Activated naive CD4-positive, alpha-beta T cell treated with anti-CD3 and anti-CD28 coated beads, Interleukin-2, amount 50 U/mL, for 72 hours (primary cell): ENCODE measurements at places on chromosomes 7 and 10.

GRCh38 chr10:2121929-2122328, 384.6 kb upstream of the ADARB2 start:
- DNase-seq: no peak

DNA sequence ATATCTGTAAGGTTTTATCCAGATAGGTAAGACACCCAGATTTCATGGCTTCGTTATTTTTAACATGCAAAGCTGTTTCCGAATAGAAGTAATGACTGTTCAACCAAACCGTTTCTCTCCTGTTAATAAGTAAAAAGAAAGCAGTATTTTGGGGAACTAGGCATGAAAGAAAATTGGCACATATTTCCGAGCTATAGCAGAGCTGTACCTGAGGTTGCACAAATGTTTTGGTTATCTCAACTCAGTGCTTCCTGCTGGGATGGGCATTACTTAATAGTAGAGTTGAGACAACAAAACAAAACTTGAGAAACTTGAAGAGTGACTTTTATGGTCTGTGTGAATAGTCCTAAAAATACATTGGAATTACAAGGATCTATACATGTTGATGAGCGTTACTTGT, 564.3 kb upstream of the SORCS1 start:
- no peak for DNase-seq

GRCh38 chr10:88901206-88901983, 21.4 kb downstream of the STAMBPL1 start:
- no peak for DNase-seq

GRCh38 chr7:73530800-73531199, 8.7 kb upstream of the BAZ1B start:
- no peak for DNase-seq

- no peak for DNase-seq
These were observed 569.9 kb upstream of the C7orf33 start for GRCh38 chr7:148020679-148021078.

DNA sequence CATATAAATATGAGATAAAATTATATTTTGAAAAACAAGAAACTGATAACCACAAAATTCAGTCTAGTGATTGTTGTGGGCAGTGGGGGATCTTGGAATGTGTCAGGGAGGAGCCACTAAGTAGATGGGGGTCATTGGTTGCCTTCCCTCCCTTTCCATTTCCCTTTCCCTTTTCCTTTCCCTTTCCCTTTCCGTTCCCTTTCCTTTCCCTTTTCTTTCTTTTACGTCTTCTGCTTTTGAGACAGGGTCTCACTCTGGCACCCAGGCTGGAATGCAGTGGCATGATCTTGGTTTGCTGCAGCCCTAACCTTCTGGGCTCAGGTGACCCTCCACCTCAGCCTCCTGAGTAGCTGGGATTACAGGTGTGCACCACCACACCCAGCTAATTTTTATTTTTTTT, 51.0 kb downstream of the DYNC2I1 start:
- no peak for DNase-seq

- DNase-seq: no peak
These were observed 36.0 kb downstream of the MAT1A start for GRCh38 chr10:80253266-80253962.

DNA sequence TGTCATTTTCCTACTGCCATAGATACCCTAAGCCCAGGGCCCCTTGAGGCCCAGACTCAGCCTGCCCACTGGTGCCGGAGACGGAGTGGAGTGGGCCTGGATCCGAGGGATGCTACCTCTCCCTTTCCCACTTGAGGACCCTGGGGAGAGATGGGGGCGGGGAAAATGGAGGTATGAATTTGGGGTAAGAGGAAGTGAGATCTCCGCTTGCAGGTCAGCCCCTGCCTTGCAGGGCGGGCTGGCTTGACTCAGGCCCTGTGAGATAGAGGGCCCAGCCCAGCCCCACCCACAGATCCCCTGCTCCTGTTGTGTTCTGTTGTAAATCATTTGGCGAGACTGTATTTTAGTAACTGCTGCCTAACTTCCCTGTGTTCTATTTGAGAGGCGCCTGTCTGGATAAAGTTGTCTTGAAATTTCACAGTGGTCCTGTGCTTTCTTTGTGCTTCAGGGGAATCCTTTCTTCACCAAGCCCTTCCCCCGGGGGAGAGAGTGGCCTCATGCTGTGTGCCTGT, 13.2 kb downstream of the YKT6 start:
- no peak for DNase-seq

DNA sequence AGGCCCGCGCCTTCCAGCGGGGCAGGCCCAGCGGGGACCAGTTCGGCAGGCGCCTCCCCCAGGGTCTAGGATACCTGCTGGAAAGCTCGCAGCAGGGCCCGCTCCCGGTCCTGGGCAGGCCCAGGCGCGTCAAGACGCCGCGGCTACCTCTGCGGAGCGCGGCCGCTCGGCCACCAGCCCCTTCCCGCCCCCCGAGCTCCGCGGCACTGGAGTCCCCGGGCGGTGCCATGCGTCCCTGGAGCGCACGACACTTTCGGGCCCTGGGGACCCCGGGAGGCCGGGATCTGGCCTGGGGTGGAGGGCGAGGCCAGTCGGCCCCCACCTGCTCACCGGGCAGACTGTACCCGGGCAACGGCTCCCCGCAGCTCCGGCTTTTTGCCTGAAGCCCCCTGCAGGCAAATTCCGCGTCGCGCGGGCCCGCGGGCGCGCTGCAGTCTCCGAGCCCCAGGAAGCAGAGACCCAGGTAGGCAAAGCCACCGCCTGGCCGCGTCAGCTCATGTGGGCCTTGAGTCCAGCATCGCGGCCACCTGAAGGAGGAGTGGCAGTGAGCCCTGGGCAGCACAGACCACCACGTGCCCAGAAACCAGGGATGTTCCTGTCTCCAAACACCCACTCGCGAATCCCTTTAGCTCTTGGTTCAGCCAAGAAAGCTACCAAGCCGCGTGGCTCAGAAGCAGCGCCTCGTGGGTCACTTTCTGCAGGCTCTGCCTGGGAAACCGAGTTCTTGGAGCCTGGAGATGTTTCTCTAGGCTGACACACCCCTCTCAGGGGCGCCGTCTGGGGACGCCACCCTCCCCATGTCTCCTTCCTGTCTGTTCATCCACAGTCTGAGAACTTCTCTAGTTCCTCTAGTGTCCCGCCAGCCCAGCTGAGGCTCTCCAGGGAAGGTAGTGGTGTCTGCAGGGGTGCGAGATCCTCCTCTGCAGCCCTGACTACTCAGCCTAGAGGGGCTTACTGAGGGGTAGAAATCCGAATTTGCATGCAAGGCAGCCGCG, 46.1 kb upstream of the APBB1IP start:
- DNase-seq: no peak

DNA sequence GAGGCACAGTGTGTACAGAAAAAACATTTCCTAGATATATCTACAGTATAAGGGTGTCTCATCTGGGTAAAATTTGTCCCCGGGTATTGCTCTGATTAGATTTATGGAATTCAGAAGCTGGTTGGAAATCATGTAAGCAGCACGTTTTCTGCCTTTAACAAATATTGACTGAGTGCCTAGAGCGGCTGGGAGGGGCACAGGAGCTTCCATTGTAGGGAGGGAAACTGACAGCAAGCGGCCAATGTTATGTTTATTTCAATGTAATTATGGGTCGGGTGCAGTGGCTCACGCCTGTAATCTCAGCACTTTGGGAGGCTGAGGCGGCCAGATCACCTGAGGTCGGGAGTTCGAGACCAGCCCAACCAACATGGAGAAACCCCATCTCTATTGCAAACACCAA, 4.4 kb upstream of the RFC2 start:
- no peak for DNase-seq

DNA sequence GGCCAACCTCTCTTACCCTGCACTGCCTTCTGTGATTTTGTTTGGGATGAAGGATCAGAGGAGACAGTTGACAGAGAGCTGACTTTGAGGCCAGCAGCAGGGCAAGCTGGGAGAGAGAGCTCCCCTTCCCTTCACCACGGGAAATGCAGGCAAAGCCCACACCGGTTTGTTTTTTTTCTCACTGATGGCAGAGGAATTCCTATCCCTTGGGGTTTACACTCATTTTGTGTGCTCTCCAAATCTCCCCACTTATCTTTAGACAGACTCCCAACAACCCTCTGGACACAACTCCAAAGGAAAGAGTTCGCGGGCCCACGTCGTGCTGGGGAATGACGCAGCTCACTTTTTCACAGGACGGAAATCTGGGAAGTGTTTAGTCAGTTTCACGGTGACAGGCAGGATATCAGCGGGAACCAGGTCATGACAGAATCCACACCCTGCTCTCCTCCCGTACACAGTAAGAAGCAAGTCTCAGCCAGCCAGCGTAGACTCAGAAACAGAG, 68.3 kb upstream of the FAM171A1 start:
- DNase-seq: no peak

- DNase-seq: no peak
These were observed 24.7 kb upstream of the MET start for GRCh38 chr7:116647290-116647689.

DNA sequence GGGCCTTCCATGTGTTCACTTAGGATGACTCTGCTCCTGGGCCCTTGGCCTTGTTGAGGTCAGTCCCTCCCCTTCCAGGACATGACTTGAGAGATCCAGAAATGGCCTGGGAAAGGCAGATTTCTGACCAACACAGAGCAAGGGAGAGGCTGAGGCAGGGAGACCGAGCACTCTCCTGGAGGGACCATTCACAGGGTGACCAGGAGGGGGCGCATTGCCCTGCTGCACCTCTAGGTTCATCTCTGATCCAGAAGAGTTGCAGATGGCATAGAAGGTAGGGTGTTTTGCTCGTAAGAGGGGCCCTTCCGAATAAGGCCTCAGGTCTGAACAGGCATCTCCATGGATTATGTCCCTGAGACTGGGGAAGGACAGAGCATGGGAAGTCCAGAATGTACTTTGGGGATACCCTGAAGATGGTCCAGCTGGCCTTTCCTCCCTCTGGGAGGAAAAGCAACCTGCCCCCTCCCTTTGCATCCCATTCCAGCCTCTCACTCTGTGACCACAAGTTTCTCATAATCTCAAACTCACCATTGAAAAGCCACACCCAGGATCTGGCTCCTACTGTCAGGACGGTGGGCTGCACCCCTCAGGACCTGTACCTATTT, 6.6 kb downstream of the DMBT1 start:
- peak; percentile 56 for DNase-seq

DNA sequence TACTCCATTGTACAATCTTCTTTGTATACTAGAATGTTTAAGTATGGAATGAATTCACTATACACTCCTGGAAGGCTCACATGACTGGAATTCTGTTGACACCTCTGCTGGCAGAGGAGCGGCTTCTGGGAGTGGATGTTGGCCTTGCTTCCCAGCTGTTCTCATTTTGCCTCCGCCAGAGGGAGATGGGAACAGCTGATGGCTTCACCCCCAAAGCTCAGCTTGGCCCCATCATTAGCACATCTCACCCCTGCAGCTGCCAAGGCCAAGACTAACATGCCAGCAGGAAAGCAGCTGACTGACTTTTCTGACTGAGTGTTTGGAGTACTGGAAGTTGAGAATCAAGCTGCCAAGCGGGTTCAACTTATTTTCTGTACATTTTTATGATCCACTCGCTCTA, 15.1 kb downstream of the ADAM12 start:
- DNase-seq: no peak

DNA sequence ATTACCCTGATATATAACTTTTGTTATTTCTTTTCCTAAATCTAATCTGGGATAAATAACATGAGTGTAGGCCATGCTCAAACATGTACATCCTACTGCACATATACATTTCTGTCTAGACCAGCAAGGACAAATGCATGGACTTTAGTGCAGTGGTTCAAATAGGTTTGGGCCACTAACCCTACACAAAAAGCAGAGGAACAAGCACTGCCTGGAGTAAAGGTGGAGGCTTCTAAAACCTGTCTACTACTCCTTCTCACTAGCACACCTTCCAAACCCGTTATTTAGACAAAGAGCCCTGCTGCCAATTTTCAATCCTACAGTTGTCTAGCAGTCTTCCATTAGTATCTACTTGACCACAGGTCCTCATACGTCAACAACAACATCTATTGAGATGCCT, 34.8 kb downstream of the SGCE start:
- no peak for DNase-seq

DNA sequence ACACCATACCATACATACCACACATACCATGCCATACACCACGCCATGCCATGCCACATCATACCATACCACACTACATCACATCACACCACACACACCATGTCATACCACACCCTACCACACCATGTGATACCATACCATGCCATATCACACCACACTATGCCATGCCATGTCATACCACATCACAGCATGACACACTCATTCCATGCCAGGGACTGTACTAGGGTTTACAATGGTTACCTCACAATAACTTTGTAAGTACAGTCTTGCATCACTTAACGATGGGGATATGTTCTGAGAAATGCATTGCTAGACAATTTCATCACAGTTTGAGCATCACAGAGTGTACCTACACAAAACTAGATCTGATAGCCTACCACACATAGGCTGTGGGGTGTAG, 14.5 kb downstream of the PYROXD2 start:
- DNase-seq: no peak

- no peak for DNase-seq
These were observed 217.1 kb downstream of the FAM107B start for GRCh38 chr10:14557567-14557966.

GRCh38 chr7:12222889-12223579, 11.9 kb downstream of the TMEM106B start:
- no peak for DNase-seq

- no peak for DNase-seq
These were observed 1.7 kb upstream of the LFNG start for GRCh38 chr7:2517678-2518507.

- DNase-seq: no peak
These were observed 19.7 kb upstream of the EXOC4 start for GRCh38 chr7:133233142-133233541.

GRCh38 chr10:33859319-33860022, 525.0 kb upstream of the NRP1 start:
- DNase-seq: no peak

- no peak for DNase-seq
These were observed 121.9 kb downstream of the MAD1L1 start for GRCh38 chr7:2110610-2111396.

GRCh38 chr10:23585666-23586065, 146.8 kb downstream of the OTUD1 start:
- no peak for DNase-seq

DNA sequence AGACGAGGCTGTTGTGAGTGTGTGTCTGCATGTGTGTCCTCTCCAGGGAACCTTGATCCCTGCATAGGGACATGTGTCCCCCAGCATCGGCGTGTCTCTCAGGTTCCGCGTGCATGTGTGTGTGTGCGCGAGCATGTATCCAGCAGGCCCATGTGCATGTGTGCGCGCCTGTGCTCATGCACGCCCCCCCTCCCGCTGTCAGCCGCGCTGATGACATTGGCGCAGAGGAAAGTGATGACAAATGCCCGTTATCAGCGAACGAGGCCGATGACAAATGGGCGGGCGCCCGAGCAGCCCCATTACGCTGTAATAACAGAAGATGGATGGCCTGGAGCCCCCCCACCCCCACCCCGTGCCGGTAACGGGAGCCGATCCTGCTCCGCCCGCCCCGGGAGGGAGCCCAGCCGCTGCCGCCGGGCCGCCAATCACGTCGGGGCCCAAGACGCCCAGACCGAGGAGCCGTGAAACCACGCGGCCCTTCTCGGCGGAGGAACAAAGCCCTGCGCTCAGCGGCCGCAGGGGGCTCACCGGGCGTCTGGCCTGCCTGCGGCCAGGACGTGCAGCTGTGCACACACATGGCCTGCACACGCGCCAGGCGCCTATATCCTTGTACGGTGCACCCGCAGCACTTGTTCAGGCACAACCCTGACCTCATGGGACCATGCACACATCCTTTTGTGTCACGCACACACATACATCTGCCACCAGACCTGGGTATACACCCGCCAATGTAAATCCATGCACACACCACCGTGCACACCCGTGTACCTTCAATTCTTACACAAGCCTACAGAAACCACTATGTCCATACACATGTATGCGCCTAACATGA, 21.5 kb downstream of the POLL start:
- no peak for DNase-seq

- DNase-seq: peak; percentile 80
These were observed 2.2 kb downstream of the NPM3 start for GRCh38 chr10:101780818-101781654.
